ENCODE measurements at places on chromosomes 5 and 9. TPM values are rescaled to one million over a fixed set of nuclear protein-coding genes. Genes with fewer than 3 reads are reported as not detected.

DNA sequence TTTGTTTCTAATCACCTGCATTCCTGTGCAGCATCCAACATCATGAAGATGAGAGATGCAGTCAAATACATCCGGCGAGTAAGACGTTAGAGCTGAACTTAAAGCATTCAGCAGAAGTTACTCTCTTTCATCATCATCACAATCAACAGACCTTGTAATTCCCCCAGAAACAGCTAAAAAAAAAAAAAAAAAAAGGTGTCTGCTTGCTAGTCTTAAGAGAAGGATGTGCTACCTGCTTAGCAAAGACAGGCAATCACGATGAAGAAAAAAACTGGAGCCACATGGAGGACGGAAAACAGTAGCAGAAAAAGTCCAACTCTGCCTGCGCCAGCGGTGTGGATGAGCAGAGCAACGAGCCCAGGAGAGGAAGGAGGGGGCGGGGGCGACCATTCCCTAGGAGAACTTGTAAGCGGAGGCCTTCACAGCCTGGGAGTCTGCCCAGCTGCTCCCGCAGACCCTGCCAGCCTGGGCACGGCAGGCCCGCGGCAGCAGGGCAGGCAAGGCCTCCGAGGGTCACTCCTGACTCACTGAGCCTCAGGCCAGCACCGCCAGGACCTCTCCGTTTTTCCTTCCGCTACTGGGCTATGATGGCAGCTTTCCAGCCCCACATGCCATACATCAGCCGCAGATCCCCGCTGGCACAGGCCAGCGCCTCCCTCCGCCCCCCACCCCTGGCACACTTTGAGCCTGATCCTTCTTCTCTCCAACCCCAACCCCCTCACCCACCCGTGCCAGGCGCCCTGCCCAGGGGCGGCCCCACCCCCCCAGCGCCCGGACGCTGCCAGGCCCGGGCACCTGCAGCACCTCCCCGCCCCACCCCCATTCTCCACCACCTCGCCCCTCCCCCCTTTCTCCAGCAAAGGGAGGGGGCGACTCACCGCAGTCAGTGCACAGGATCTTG is 1.4 kb downstream of the NRG2 start:
- DNase-seq: peak; percentile 87

DNA sequence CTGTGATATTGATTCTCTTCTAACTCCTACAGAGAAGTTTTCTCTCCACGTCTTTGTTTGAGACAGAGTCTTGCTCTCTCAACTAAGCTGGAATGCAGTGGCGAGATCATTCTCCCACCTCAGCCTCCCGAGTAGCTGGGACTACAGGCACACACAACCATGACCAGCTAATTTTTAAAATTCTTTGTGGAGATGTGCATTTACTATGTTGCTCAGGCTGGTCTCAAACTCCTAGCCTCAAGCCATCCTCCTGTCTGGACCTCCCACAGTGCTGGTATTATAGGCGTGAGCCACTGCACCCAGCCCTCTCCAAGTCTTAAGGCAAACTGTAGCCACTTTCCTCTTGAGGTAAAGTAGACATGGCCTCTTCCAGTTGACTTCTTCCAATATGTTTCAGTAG is 72.2 kb downstream of the SNX18 start:
- no peak for DNase-seq

DNA sequence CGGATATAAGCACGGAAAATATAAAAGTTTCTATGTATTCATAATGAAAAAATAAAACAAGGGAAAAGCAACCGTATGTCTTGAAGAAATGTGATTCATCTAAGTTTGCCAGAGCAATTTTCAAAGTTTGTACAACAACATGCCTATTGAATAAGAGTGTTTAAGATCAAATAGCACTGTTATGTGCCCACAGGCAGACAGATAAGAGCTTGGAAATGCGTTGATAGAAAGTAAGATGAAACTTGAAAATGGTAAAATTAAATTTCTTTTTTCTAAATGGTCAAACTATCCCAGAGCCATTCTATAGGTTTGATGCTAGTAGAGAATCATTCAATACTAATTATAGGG is 189.4 kb downstream of the FANCC start:
- no peak for DNase-seq

The NRG2 gene
- 0.81 TPM for total RNA-seq

DNA sequence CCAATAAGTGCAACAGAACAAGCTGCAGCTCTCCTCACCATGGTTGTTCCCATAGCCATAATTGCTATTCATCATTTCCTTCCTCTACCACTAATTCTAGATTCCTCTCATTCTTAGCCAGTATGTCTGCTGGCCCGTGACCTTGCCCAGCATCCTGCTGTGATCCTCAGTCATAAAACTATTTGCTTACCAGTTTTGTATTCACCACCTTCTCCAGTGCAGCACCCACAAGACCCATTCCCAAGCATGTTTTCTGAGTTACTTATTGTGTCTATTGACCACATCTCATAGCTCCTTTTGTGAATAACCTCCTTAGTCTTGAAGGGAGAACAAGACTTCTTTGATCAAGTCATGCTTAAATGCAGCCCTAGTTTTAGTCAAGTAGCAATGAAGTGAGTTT is 488.0 kb upstream of the CTNND2 start:
- DNase-seq: no peak

DNA sequence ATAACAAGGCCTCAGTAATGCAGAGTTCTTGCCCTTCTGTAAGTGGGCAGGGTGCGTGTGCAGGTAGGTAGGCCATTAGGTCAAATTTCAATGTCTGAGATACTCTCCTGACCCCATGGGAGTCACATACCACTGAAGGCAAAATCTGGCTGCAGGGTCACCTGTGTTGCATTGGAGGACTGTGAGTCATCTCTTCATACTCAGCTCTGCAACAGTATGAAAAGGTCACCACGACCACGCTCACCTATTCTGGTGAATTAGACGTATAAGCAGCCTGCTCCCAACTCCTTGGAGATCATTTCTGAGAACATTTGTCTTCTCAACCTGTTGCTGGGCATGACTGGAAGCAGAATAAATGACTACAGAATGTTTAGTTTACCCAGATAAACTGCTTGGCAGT is 599.8 kb downstream of the PDE4D start:
- no peak for DNase-seq

DNA sequence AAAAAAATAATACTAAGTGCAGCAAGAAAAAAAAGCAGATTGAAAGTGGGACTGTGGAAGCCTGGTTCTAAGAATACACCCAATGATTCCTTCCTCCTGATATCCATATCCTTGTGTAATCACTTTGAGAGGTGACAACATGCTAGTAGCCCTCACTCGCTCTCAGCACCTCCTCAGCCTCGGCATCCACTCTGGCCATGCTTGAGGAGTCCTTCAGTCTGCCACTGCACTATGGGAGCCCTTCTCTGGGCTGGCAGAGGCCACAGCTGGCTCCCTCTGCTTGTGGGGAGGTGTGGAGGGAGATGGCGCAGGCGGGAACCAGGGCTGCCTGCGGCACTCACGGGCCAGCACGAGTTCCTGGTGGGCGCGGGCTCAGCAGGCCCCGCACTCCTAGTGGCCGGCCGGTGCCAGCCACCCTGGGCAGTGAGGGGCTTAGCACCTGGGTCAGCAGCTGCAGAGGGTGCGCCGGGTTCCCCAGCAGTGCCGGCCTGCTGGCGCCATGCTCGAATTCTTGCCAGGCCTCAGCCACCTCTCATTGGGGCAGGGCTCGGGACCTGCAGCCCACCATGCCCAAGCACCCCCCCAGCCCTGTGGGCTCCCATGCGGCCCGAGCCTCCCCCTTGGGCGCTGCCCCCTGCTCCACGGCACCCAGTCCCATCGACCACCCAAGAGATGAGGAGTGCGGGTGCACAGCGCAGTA is 24.5 kb upstream of the SELENOP start:
- no peak for DNase-seq

- no peak for DNase-seq
These were observed 77.0 kb downstream of the OXCT1 start for GRCh38 chr5:41793141-41793770.

The IFNA13 gene
- not detected for total RNA-seq

GRCh38 chr5:1511048-1511447 is 12.7 kb downstream of the LPCAT1 start:
- DNase-seq: peak; percentile 39

DNA sequence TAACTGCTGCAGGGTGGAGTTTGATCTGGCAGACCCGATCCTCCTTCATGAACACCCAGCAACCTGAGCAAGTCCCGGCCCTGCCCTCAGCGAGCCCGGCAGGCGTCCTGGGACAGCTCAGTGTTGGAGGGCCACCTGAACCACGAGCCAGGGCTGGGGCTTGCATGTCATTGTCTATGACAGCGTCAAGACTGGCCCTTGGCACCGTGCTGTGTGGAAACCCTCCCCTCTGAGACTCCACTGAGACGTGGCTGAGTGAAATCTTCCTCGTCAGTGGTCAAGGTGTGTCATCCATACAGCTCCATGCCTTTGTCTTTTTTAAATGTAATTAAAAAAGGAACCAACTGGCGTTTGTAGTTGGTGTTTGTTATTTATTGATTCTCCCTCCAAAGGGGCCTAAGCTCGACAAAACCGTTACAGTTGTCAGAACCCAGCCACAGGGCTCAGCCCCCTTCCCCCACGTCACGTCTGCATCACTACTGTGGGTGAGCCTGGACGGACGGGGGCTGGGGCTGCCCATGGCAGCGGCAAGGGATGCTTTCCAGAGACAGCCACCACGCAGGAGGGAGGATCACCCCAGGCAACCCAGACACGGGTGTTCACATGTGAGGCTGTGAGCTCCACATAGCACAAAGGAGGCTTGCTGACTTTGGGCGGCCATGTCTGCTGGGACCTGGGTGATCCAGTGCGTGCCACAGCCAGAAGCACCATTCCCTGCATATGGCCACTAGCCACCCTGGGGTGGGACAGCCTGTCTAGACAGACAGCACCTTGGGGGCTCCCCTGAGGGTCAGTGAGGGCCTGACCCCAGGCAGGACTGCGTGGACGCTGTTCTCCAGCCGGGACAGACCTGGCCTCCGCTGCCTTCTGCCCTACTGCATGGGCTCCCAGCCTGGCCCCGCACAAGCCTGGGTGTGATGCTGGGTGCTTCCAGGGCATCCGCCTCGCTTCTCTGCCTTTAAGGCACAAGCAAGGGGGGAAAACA is 7.3 kb downstream of the UCK1 start:
- no peak for DNase-seq

- DNase-seq: peak; percentile 25
These were observed 30.9 kb upstream of the ORM1 start for GRCh38 chr9:114291886-114292590.

DNA sequence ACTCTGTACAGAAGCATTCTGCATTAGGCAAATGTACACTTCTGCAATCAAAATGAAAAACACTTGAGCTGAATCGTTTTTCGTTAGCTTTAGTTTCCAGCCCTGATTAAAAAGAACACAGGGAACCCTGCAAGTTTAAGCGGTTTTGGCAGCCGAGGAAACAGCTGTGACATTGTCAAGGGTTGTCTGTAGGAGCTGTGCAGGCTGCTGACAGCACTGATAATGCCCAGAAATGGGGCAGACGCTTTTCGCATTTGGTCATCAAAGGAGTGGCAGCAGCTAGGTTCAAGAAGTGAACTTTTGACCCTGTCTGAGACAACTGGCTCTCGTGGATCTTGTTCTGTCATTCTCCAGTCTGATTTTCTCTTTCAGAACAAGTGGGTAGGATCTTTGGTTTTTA is 165.6 kb upstream of the CCDC152 start:
- DNase-seq: peak; percentile 47

DNA sequence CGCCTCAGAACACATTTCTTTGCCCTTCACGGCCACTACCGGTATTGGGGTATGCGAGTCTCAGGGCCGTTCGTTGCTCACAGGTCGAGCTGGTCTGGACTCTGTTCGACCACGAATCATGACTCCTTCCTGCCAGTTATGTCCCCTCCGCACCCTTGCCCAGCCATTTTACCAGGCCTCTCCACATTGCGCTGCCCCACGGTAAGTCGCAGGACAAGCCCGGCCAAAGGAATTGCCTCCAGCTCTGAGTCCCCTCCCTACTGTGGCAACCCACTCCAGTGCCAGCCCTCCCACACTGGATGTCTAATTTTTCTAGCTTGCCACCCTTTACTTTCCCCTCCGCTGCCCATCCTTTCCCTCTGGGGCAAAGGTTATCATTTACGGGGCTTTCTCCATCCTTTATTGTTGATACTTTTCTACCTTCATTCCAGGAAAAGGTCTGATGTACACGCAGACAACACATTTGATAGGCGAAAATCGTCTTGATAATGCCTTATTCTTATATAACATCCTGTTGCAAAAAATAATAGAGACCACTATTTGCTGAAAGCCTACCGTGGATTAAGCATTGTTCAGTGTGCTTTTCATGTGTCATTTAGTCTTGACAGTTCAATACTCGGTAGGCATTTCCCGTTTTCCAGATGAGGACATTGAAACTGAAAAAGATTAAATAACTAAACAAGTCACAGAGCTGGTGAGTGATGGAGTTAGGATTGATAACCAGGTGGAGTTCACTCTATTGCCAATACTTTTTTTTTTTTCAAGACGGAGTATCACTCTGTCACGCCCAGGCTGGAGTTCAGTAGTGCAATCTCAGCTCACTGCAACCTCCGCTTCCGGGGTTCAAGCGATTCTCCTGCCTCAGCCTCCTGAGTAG is 958 bp upstream of the HSPA5 start:
- DNase-seq: peak; percentile 60

The SRP19 gene
- total RNA-seq: 40.1 TPM

DNA sequence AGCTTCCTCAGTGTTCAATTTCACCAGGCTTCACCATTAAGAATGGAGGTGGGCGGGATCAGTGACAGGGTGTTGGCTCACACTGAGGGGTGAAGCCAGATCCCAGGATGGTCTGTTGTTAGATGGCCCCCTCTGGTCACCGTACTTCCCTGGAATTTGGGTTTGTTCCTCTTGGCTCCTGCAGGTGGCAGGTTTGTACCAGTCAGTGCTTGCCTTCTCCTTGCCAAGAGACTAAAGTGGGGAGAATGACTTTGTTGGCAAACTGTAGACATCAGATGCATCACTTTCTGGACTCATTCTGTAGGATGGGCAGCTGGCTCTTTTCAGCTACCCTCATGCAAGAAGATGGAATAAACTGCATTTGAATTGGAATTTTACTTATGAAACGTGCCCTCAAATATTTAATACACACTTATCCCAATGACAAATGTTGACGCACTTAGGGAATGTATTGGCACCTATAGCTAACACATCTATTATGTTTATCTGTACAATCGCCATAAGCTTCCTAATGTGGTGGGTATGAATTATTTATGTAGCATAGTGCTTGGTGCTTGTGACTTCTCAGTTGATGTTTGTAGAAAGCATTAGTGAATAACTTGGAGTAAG is 31.4 kb upstream of the ANKRD55 start:
- DNase-seq: no peak

The CNTLN gene
- total RNA-seq: 17.0 TPM

The OR1Q1 gene
- total RNA-seq: not detected

GRCh38 chr5:143968071-143968878 is 156.3 kb downstream of the HMHB1 start:
- no peak for DNase-seq

The CCNI2 gene
- total RNA-seq: not detected

The ANKRA2 gene
- 26.4 TPM for total RNA-seq

- DNase-seq: no peak
These were observed 943 bp downstream of the CLTB start for GRCh38 chr5:176415240-176415951.

DNA sequence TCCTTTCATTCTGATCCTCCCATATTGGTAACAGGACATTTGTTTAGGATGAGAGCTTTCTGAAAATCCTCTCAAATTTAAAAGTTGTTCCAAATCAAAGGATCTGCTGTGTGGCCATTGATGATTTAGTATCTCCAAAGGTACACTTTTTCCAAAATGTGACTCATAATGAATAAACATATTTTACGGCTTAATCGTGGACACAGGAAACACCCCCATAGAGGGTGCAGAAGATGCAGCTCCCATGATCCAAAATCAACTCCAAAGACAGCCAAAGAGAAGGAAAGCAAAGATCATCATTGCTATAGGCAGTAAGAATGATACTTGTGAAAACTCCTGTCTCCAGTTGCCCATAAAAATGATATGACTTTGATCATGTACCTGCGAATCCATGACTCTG is 239.7 kb downstream of the PIK3R1 start:
- no peak for DNase-seq

- no peak for DNase-seq
These were observed 22.4 kb upstream of the GPR151 start for GRCh38 chr5:146538432-146538831.
